Thoracic aorta (tissue), 2 donors: ENCODE measurements at places on chromosomes 11 and 22.

GRCh38 chr11:32172041-32172847 is 81.4 kb downstream of the RCN1 start:
- DNase-seq, result no peak

DNA sequence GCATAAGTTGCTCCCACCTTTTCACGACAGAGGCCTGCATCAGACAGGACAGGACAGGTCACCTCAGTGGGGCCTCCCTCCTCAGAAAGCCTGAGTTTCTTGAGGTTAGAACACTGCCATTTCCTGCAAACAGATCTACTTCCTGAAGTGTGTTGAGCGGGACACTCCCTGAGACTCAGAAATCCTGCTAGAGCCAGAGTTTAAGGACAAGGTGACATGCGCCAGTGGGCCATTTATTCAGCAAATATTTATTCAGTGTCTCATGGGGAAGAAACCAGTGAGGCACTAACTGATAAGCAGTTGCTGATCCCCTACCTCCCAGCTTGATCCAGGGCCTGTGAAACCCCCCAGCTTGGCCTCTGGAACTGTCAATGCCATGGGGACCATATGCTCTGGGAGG is 454.6 kb downstream of the SOX6 start:
- no peak for DNase-seq

GRCh38 chr11:8257003-8257664 is 6.5 kb downstream of the LMO1 start:
- no peak for DNase-seq

GRCh38 chr11:6298605-6299004 is 21.7 kb downstream of the CAVIN3 start:
- no peak for DNase-seq

DNA sequence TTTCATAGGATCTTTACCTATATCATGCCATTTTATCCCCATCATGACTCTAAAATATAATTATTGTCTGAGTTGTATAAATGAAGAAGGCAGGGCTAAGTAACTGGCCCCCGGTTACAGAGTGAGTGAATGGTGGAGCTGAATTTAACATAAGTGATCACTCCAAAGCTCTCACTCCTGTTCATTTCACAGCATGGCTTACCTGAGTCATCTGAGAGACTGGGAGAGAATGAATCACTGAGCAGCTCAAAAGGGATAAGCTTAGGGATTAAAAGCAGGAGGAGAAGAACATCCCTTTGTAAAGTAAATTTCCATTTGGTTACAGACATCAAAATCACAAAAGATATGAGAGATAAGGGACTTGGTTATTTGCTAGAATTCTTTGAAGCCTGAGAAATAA is 294.0 kb upstream of the CTSC start:
- DNase-seq, result no peak

DNA sequence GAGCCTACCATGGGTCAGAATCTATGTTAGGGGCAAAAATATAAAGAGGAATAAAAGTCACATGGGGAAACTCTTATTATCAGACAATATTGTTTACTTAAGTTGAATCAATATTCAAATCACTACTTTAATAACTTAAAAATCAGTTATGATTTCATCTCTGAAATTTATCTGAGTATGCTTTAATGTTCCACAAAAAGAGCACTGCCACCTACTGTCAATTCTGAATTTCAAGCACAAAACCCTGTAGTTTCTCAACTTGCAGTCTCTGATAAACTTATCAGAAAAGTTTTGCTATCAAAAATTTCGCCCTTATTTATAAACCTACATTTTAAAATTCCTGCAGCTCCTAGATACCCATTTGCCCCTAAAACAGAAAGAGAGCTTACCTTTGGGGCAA is 47.3 kb downstream of the RDX start:
- no peak for DNase-seq

GRCh38 chr11:35619855-35620640 is 1.8 kb downstream of the FJX1 start:
- no peak for DNase-seq

GRCh38 chr11:1197886-1198560 is 24.8 kb upstream of the MUC5B start:
- peak; percentile 1 for DNase-seq

GRCh38 chr11:111841370-111842053 is 29.9 kb downstream of the ALG9 start:
- DNase-seq, result peak; percentile 58

- no peak for DNase-seq
Observed at GRCh38 chr11:5604896-5605295, 8.5 kb downstream of the TRIM6 start.

DNA sequence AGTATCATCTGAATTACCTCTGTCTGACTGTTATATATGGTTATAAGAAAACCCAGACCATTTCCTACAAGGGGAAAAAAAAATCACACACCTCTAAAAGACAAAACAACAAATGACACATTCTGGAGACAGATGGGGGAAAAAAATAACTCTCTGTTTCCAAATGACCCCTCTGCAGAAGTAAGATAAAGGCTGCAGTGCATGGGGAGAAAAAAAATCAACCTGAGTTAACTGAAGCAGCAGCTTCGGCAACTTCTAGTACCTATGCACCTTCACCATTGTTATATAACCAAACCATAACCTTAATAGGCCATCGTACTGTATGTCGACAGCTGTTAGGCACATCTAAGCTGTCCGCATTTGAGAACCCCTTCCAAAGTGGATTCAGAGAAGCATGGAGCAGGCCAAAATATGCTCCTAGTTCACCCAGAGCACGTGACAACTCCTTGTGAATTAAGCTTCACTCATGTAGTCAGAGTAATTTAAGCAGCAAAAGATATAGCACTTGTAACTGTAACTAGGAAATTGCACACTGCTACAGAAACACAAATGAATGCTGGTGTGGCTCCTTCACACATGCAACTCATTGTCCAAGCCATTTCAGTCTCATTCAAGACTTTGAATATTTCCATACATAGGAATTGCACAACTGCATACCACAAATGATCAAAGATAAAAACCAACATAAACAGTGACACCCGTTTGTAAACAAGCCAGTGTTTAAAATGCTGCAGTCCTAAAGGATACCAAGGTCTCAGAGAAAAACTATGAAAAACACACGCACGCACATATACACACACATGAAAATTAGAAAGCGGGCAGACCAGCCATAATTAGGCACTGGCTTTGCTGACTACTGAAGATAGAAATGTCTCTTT is 2.7 kb downstream of the SIK3 start:
- DNase-seq, result no peak

- DNase-seq, result no peak
Observed at GRCh38 chr11:45482331-45482730, 183.1 kb downstream of the CHST1 start.

DNA sequence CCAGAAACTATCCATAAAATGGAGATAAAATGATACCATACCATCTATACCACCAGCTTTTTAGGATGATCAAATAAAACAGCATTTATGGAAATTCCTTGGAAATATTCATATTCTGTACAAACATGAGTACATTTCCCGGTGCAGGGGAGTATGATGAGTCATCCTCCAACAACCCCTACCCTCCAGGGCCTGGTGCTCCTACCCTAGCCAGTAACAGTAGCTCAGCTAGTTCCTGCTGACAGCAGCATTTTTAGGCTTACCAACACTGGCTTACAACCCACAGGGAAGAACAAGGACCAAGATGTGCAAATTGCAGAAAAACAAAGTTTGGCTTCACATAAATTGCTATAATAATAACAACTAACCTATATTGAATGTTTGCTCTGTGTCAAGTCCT is 406.2 kb upstream of the CADM1 start:
- DNase-seq, result no peak

- no peak for DNase-seq
Observed at GRCh38 chr11:84865791-84866535, 761.2 kb downstream of the DLG2 start.

DNA sequence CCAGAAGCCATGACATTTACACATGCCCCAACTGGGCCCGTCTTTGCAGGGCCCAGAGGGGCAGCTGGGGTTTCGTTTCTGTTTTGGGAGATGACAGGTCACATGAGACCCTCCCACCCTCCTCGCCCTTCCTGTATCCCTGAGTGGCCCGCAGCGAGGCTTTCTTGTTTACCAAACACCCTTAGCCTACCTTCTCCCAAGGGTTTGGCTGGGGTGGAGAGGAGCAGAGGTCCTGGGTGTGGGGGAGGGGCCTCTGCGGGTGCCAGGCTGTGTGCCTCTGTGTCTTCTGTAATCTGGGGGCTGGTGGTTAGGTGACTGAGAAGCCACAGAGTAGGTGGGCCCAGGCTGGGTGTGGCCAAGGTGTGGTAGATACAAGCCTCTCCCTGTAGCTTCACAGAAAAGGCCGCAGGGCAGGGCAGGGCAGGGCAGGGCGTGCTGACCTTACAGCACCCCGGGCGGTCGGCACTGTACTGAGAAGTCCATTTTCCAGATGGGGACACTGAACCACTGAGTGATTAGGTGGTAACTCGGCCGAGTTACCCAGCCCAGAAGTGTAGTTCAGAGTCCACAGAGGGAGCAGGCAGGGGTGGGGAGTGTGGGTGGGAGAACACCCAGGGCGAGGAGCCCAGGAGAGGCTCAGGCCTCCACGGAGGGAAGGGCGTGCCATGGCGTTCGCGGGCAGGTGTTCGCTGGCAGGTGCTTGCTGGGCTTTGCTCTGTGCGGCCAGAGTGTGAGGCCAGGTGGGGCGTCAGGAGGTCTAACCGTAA is 8.7 kb downstream of the PRR5 start:
- DNase-seq, result no peak

- DNase-seq, result no peak
Observed at GRCh38 chr22:40671369-40671768, 7.9 kb upstream of the MCHR1 start.

GRCh38 chr22:46779651-46780050 is 17.2 kb downstream of the TBC1D22A start:
- no peak for DNase-seq

- no peak for DNase-seq
Observed at GRCh38 chr11:2569731-2570210, 125.0 kb downstream of the KCNQ1 start.

- DNase-seq, result no peak
Observed at GRCh38 chr22:38730411-38730871, 24.7 kb downstream of the GTPBP1 start.
